ENCODE measurements at places on chromosomes 5 and 9.
A peak's percentile ranks its signal among the peaks of the same experiment; 100 is the strongest.

DNA sequence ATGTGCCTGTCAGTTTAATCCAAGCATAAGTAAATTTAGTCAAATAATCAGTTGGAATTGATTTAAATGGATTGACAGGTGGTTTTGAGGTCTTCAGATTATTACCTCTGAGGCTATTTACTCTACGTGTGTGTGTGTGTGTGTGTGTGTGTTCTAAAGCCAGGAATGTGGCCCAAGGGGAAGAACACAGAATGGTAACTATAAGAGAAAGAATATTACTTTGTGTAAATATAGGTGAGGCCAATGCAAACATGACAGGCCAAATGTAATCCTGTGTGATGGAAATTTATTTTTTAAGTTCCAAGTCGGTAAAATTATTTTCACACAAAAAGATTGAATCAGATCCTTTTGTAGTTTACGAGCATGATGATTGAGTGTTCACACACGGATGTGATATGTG, 390.0 kb downstream of the PLK2 start:
- DNase-seq = no peak

DNA sequence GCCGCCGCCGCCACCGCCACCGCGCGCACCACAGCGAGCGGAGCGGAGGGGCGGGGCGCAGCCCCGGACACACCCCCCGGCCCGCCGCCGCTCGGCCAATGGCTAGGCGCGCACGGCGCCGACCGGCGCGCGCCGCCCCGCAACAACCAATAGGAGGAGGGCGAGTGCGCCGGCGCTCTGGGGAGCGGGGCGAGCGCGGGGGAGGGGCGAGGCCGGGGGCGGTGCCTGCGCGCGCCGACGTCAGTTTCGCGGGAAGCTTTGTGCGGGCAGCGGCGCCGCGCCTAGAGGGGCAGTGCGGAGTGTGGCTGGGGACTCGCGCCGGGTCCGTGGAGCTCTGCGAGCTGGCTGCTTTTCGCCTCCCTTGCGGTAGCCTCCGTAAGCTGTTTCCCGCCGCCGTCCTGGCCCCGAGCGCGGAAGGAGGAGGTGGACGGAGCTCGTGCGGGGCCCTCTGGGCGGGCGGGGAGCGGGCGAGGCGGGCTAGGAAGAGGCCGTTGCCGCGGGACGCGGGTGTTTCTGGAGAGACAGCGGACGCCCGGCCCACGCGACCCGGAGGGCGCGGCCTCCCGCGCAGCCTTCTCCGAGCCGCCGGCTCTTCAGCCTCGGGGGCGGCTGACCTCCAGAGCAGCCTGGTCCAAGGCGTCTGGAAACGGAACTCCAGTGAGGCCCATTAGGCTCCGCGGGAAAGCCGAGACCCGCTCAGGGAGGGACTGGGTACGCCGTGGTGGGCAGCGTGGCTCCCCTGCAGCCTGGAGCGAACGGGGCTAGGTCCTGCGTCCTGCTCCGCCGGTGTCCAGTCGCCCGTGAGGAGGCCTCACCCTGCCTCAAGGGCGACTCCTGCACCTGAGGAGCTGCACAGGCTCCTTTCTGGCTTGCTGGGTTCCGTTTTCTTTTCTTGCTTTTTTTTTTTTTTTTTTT, at the start of gene ZMYND19:
ZMYND19 (minus strand) TSS at position 44 of the 915 bp plus-strand sequence. CDS start 249 bp downstream, outside the sequence.
- DNase-seq = peak; percentile 19

DNA sequence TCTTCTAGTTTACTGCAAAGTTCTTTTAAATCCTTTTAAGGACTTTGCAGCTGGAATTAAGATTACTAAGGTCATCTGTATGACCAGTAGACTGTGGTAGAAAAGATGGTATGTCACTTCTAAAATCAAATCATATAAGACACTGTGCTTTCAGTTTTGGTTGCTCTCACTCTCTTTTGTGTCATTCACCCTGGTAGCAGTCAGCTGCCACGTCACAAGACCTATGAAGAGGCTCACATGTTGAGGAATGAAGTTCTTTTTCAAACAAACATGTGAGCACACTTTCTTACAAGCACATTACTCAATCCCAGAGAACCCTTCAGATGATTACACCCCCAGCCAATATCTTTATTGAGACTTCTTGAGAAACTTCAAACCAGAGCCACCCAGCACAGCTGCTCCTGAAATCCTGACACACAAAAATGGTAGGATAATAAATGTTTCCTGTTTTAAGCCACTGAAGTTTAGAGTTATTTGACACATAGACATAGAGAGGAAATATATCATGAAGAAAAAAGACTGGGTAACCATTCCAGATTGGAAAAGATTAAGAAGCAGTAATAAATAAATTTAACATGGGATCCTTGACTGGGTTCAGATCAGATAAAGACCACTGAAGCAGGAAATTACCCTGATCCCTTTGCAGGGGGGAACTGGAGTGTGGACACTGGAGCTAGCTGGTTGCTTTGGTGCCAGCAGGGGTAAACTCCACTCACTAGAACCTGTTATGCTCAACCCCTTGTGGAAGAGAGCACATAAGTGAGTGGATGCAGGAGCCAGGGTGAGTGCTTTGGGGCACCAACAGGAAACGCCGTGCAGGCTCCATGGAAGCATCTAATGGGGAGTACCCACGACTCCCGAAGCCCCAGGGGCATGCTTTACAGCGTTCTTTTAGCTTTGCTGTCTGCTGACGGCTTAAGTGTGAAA, 64.1 kb downstream of the SLCO4C1 start:
- no peak for DNase-seq

DNA sequence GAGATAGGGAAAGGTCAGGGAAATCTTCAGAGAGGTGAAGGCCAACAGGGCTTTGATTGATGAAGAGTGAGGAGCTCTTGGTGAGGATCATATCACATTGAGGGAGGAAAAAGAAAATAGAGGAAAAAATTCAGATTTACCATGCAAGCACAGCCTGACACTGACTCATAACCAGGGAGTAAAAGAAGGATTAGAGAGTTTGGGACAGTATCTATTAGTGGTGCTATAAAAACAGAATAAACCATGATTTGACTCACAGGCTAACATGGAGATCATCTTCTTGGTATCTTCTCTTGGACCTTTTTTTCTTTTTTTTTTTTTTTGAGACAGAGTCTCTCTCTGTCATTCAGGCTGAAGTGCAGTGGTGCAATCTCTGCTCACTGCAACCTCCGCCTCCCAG, 44.4 kb downstream of the MUSK start:
- DNase-seq = no peak

GRCh38 chr9:14216612-14217194, 97.2 kb downstream of the NFIB start:
- no peak for DNase-seq

- DNase-seq = peak; percentile 40
These were observed 10.2 kb downstream of the RECK start for GRCh38 chr9:36046923-36047322.

DNA sequence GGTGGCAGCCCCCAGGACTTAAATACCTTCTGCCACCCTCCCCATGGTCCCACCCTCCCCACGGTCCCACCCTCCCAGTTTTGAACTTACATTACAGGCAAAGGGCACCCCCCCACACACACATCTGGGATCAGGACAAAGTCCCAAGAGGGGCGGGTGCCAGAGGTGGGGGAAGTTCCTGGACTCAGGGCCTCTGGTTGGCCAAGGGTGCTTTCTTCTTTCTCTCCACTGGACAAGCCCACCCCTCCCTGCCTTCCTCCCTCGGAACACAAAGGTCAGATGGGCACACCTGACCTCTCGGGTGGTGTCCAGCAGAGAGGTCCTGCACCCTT, 19.1 kb upstream of the RALGDS start:
- no peak for DNase-seq

- no peak for DNase-seq
These were observed 611.2 kb downstream of the KIF4B start for GRCh38 chr5:155624597-155625241.

DNA sequence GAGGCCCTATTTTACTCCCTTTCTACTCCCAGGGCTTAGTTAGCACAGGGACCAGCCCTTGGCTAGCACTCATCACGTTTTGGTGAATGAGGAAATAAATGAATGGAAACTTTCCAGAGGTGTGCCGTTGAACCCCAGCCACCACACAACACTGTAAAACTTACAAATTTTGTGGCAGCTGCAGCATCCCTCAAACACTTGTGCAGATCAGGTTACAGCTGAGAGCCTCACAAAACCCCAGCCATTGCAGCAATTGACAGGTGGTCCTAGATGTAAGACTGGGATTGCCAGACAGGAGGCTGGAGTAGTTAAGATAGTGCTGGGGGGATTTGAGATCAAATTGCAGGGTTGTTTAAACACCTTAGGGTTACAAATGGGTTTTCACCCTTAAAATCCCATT, 482.2 kb upstream of the KIF2A start:
- DNase-seq = no peak

DNA sequence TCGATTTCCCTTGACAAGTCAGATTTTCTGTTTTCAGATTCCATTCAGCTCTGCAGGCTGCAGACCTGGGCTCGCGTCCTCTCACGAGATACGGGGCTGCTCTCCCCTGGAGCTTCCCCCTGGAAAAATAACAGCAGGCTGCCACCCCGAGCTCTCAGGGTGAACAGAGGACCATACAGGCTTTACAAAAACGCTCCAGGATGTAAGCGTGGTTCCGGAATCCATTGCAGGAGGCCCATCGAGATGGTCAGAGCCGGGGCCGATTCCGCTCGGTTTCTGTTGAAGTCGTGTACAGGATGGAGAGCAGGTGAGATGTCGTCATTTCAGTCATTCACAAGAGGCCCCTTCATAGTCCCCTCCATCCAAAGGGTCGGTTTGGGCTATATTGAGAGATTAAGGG, 297.7 kb upstream of the IRX4 start:
- no peak for DNase-seq

- DNase-seq = no peak
These were observed 15.9 kb downstream of the CYSTM1 start for GRCh38 chr5:140190872-140191218.

GRCh38 chr5:132607095-132607494, 50.3 kb downstream of the RAD50 start:
- DNase-seq = no peak

DNA sequence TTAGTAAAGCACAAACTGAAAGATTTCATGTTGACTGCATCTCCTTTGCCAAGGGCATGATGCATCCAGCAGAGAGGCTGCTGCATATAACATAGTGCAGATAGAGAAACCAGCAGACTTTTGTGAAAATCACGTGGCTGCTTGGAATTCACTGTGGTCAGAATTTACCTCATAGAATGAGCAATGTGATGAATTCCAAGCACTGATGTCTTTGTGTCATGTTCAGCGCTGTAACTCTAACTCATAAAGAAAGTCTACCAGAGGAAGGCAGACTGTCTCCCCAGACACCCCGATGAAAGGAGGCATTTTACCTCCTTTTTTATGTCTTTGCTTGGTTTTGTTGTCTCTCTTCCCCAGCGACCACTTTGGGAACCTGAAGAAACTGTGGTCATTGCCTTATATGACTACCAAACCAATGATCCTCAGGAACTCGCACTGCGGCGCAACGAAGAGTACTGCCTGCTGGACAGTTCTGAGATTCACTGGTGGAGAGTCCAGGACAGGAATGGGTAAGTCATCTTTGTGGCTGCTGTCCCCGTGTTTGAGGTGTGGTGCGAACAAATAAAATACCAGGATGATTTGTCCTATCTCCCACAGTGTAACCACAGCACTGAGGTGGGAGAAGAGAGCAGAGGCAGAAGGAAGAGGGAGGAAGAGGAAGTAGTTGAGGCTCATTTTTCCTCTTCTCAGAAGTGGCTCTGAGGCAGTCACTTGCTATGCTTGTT, 42.0 kb downstream of the ITK start:
- no peak for DNase-seq

DNA sequence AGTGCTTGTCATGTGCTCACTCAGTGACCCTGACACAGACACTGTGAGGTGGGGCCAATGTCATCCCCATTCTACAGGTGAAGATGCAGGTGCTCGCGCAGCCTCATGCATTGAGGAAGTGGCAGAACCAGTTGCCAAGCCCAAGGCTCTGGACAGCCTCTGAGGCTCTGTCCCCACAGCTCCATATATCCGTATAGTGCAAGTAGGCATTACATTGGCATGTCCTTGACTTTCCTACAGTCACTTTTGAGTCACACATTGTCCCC, 58.8 kb upstream of the ANGPTL2 start:
- DNase-seq = no peak

- DNase-seq = no peak
These were observed 17.3 kb downstream of the TCF7 start for GRCh38 chr5:134131578-134132350.

- no peak for DNase-seq
These were observed 119.4 kb downstream of the NTRK2 start for GRCh38 chr9:84788803-84789462.

- no peak for DNase-seq
These were observed 93.4 kb downstream of the MPDZ start for GRCh38 chr9:13186091-13186490.

DNA sequence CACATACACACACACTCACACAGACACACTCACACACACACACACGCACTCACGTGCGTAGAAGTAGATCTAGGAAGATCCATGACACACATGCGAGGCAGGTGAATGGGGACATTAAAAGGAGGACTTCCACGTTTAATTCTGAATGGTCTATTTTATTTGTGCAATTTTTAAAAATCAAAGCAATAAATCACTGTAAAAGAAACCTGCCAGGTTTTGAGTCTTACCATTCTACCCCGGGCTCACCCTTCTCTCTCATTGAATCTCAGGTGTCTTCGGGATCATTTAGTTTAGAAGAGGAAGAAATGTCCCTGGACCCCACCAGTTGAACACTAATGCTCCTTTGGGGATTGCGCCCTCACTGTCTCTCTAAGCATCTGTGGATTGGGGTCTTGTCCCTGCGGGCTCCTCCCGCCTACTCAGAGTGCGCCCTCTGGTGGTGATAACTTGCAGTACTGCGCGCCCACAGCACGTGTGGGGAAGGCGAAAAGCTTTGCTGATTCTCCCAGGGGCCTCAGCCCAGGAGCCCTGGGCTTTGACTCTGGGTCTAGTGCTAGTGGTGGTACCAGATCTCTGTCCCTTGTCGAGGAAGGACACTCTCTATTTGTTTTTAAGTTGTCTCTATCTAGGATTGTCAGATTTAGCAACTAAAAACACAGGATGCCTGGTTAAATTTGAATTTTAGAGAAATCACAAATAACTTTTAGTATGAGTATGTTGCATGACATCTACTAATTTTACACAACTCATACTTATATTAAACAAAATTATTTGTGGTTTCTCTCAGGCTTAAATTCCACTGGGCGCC, 34.8 kb downstream of the BOD1 start:
- DNase-seq = no peak

DNA sequence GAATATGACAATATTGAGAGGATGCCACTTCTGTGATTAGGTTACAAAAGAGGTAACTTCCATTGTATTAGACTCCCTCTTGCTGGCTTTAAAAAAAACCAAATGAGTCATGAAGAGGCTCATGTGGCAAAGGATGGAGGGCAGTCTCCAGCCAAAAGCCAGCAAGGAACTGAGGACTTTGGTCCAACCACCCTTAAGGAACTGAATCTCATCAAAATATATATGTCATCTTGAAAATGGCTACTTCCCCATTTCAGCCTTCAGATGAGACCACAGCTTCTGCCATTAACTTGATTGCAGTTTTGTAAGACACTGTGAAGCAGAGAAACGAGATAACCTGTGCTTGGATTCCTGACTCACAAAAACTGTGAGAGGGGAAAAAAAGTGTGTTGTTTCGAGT, 15.5 kb upstream of the TRIM32 start:
- DNase-seq = no peak

Measured in NCI-H1694 (cell line).